Ovary (tissue), 10 donors: ENCODE measurements at places on chromosomes 3 and 15. TPM values are rescaled to one million over a fixed set of nuclear protein-coding genes. Genes with fewer than 3 reads are reported as not detected.

GRCh38 chr3:108202080-108202479, 20.1 kb downstream of the IFT57 start:
- DNase-seq: no peak
- H3K4me1 ChIP-seq: no peaks in the 10 kb centered on the region
- H3K36me3 ChIP-seq: no peaks in the 10 kb centered on the region
- no peak overlapping the region for H3K27ac ChIP-seq
- no peak overlapping the region for H3K4me3 ChIP-seq

- no peak for DNase-seq
- no peaks in the 10 kb centered on the region for H3K27me3 ChIP-seq
- H3K36me3 ChIP-seq: no peaks in the 10 kb centered on the region
- H3K27ac ChIP-seq: no peak overlapping the region
These were observed 58.0 kb upstream of the HERC1 start for GRCh38 chr15:63891768-63892133.

DNA sequence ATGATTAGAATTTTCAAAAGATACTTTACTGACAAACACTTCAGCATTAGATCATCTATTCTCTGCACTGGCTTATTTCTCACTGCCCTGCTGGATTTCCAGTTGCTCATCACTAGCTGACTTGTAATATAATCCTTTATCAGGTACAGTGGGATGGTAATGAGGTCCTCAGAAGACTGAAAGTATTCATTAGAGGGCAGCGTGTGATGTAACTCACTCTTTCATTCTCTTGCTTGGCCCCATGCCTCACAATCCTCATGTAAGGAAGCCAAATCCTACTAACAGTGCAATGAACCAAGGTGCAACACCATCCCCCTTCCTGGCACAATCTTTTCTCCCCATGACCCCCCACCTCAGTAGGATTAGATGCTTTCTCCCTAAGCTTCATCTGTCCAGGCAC, 289.9 kb downstream of the CTNNB1 start:
- no peak overlapping the region for H3K4me3 ChIP-seq
- DNase-seq: no peak
- H3K4me1 ChIP-seq: no peaks in the 10 kb centered on the region
- no peaks in the 10 kb centered on the region for H3K36me3 ChIP-seq

DNA sequence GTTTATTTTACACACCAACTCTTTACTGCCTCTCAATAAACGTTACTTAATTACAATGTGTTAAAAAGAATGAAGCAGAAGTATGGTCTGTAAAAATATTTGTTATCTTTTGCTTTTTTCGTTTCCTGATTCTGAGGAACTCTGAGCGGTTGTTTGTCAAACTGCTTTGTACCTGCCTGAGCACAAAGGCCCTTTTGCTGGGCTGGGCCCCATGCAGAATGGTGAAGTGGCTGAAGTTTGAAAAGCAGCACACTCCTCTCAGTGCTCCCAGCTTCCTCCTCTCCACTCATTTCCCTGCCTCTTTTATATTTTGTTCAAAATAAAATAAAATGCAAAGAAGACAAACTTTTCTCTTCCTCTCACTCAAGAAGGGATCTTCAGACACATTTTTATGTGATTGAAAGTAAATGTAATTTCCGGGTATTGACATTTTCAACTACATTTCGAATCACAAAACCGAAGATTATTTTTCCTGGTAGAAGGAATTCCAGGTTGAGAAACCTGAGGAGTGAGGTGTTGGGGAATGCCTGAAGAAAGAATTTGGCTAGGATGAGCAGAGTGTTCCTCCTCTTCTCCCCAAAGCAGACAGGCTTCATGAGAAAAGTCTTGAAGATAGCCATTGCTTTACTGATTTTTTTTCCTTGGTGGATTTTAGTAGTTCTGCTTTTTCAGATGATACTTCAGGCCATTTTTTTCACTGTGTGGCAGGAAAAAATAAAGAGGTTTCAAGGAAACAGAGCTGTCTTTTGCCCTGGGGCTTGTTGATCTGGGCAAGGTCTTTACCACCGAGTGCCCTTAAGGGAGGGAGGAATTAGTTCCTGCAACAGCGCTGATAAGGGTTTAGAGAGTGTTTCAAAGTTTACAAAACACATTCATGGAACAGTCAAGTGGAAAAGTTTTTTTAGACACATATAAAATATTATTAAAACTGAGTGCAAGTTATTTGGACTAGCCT, 229.8 kb downstream of the NFKBIZ start:
- no peak for DNase-seq
- H3K27ac ChIP-seq: no peak overlapping the region
- H3K27me3 ChIP-seq: no peaks in the 10 kb centered on the region
- no peaks in the 10 kb centered on the region for H3K36me3 ChIP-seq
- peaks cover 1% of the 10 kb centered on the region for H3K4me1 ChIP-seq

DNA sequence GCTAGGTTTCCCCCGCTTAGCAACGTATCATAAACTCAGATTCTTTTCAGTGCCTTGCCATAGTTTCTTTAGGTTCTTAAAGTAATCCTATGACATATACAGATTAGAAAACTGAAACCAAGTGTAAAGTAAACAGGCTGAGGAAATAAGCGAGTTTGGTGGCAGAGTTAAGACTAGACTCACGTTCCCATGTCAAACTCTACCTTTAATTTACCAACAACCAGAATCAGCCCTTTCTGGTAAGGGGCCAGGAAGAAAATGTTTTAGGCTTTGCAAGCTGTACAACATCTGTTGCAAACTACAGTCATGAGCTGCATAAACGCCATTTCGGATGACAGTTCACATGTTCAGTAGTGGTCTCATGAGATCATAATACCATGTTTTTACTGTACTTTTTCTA, 128.0 kb upstream of the PRICKLE2 start:
- peaks cover 9% of the 10 kb centered on the region for H3K4me1 ChIP-seq
- no peak for DNase-seq
- no peaks in the 10 kb centered on the region for H3K27me3 ChIP-seq
- no peaks in the 10 kb centered on the region for H3K36me3 ChIP-seq
- H3K27ac ChIP-seq: no peak overlapping the region

DNA sequence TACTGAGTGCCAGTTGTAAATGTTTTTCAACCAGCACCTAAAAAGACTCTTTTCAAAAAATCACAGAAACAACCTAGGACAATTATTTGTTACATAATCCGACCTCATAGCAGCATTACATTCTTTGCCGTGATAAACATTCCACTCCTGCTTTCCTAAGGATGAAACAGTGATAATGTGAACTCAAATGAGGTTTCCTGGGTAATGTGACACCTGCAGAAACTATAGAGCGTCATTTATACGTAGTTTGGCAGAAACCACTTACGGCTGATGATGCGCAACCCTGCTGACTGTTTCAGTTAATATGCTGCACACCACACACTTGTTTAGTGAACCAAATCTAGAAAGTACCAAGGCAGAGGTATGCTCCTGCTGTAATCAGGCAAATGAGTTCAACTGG, 55.8 kb downstream of the SEMA6D start:
- H3K4me3 ChIP-seq: no peak overlapping the region
- no peak overlapping the region for H3K27ac ChIP-seq
- H3K4me1 ChIP-seq: peaks cover 6% of the 10 kb centered on the region
- H3K27me3 ChIP-seq: no peaks in the 10 kb centered on the region
- no peak for DNase-seq
- H3K36me3 ChIP-seq: no peaks in the 10 kb centered on the region

Gene ANKRD34C
- total RNA-seq: not detected

Gene PATL2
- total RNA-seq: 1.8 TPM

Gene MON1A
- total RNA-seq: 8.3 TPM

Gene XCR1
- total RNA-seq: under 0.01 TPM

Gene SYNPR
- not detected for total RNA-seq
